ENCODE measurements at places on chromosomes 2 and 18.

DNA sequence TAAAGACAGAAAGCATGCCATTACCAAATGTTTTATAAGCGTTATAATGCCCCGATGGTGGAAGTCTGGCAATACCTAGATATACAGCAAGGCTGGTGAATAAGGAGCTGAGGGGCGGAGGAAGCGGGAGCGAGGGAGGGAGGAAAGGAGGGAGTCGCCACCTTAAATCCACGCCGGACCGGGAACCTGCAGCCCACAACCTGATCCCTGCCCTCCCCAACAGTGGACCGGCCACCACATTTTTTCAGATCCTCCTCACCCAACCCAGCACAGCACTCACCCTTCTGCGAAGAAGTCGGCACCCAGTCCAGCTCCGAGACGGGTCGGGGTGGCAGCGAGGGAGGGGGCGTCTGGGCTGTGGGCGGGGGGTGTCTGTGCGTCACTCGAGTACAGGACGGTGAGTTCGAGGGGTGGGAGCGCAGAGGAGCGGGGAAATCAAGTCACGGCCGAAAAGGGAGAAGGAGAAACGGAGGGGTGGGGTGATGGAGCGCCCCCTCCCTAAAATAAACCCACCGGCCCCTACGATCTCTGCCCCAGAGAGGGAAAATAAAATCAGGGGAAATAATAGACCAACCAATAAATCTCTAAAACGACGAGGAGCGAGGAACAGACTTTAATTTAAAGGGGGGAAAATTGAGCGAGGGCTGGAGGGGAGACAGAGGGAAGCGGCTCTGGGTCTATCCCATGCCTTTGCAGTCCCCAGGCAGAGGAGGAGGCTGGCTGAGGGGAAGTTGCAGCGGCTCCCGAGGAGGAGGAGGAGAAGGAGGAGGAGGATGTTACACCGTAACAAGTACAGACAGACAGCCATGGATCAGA lies 96.5 kb upstream of the SERTAD2 start:
- DNase-seq = peak; percentile 8

- no peak for DNase-seq
Measured at GRCh38 chr18:58104096-58104495, 60.1 kb downstream of the NEDD4L start.

- DNase-seq = no peak
Measured at GRCh38 chr2:126300348-126300747, 355.6 kb upstream of the GYPC start.

DNA sequence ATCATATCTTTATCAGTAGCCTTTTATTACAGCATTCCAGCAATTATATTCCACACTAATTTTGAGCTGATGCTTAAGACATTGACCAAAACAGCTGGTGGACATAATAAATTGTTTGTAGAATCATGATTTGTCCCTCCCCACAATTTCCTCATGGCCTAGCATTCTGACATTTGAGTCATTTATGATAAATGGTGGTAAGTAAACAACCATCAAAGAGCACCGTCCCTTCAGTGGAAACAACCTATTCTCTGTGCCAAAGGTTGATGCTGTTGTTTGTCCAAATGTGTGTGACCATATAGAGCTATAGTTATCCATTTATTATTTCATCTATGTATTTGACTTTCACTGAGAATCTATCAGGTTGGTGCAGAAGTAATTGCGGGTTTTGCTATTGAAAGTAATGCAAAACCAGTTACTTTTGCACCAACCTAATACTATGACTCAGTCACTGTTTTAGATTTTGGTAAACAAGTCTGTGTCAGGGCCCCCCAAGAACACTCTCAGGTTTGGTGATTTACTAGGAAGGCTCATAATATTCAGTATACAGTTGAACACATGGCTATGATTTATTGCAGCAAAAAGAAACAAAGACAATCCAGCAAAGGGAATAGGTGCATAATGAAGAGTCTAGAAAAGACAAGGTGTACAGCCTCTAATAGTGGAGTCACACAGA lies 608.7 kb upstream of the REG3G start:
- DNase-seq = no peak

GRCh38 chr18:79560861-79561210 lies 118.8 kb upstream of the CTDP1 start:
- no peak for DNase-seq

DNA sequence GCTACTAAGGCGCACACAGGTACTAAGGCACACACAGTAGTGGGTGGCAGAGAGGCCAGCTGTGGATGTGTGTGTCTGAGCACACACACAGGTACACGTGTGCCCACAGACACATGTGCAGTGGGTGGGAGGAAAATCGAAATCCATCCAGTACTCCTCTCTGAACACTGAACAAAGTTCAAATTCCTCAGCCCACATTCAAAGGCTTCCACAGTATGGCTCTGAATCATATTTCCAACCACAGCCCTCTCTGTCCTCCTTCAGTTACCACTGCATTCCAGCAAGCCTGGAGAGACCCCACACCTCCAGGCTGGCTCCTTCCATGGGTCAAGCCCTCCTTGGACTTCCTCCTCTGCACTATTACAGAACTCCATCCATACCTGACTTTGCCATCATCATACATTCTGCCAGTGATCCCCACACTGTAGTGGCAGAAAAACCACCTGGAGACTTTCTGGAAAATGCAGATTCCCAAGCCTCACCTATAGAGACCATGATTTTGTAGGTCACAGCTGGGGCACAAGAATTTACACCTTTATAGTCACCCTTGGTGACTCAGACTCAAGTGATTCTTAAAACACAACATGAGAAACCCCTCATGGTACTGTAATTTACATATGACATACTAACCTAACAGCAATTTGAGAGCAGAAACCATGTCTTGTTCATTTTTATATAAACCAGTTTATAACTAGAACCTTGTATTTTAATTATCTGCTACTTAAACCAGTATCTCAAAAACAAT lies 31.4 kb downstream of the EPG5 start:
- no peak for DNase-seq

DNA sequence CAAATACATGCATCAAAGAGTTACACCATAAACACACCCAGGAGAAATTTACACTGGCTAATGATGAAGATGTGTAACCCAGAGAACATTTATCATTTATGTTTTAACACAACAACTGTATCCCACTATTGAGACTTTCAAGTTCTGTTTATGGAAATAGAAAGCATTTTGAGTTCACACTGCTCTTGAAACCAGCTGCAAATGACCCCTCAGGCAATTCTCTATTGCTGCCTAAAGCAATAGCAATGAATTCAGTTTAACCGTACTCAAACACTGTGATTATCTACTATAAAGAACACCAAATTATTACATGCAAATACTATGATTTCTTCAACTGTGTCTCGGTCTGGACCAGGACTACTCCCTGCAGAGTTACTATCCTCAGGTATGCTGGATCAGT lies 452.7 kb upstream of the NRXN1 start:
- no peak for DNase-seq

DNA sequence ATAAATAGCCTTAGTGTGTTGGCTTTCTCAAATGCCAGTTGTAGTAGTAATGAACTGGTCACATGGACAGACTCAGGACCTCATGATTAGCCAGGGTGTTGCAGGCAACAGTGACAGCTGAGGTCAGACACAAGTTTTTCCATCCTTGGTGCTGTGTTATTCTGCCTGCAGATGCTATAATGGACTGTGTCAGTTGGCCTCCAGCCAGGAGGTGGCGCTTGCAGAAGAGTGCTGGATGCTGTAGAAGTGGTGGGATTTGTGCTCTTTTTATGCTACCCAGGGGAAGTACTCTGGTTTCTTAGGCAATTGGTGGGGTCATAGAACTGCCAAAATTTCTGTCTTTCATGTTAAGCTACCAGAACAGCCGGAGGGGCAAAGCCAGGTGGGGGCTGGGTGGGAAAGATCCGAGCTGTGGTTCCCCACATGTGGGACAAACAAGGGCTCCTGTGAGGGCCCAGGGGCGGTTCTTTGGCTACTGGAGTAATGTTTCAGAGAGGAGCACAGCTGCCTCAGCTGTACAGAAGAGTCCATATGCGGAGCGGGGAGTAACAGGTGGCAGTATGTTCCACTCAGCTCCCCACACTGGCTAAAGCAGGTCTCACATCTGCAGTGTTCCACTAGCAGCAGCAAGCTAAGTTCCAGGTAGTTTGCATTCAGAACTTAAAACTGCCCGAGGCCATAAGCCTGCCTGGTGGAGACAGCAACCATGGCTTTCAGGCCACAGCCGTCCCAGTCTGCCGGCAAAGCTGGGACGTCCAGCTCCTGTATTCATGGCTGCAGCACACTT lies 104.4 kb downstream of the GULP1 start:
- no peak for DNase-seq

All from stimulated activated CD4-positive, alpha-beta T cell treated with anti-CD3 and anti-CD28 coated beads, Interleukin-15, amount 100 ng/mL, for 48 hours (primary cell).